ENCODE measurements at places on chromosomes 12 and 14.

DNA sequence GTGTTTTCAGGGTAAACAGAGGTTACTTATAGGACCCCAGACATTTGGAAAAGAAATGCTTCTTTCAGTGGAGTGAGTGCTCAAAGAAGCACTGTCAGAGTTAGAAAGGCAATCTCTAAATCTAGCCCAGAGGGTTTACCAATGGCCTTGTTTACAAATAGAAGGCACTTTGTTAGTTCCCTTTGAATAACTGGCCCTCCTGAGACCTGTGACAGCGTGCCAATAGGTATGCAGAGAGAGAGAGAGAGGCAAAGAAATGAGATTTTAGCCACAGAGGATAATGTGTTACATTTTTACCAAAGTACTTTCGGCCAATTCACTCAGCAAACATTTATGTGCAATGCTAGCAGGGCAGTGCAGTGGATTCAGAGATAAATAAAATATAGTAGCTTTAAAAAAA, 41.9 kb downstream of the TPH2 start:
- no peak for DNase-seq

DNA sequence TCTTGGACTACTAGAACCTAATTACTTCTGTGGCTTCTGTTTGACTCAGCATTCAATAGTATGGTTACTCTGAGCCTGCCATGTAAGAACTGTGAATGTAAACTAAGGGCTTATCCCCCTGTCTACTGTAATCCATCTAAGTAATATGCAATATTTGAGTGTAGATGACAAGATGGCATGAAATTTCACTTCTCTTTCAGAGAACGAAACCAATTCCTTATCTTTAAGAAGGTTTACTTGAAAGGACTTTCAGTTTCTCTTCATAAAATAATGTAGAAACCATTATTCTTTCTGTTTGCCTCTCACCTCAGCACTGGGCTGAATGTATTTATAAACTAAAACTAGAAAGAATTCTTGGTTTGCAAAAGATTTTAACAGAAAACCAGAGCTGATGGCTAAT, 60.4 kb upstream of the ARID2 start:
- peak; percentile 62 for DNase-seq

DNA sequence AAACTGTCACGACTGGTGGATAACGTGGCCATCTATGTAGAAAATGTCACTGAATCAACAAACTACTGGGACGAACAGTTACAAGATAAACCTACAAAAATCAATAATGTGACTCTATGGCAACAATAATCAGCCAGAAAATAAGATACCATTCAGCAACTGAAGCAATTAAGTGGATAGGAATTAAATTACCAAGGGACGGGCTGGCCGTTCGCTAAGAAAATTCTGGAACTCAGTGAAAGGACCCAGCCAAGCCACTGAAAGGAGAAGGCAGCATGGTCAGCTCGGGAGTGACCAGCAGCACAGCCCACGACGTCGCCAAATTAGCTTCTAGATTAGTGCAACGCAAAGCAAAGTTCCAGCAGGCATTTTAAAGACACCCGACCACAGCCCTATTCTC, 33.6 kb upstream of the TMEM179 start:
- DNase-seq = no peak

- no peak for DNase-seq
These were observed 72.5 kb upstream of the FERMT2 start for GRCh38 chr14:53023325-53023724.

DNA sequence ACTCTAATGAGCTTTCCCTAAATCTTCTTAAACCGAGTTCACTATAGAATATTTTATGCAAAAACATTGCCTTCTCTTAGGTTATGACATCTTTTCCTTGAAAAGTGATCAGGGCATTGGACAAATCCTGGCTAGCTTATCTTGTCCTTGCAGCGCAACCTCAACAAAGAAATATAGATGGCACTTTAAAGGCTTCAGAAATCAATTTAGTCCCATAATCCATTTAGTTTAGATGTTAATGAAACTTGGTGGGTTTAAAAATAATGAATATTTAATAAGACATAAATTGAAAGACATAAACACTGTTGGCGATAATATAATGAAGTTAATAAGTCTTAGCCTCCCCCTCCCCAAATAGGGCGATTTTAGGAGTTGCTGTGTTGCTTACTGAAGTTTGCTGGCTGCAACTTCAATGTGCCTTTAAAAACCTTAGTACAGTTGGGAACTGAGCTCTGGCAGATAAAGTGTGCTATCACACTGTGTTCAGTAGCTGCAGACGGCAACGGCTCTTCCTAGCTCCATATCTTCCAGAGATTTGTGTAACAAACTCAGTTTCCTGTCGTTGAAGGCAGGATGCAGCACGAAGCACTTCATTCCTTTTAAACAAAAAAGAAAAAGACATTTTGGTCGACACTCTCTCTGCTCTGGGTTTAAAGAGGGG, 19.5 kb downstream of the PLXNC1 start:
- no peak for DNase-seq

DNA sequence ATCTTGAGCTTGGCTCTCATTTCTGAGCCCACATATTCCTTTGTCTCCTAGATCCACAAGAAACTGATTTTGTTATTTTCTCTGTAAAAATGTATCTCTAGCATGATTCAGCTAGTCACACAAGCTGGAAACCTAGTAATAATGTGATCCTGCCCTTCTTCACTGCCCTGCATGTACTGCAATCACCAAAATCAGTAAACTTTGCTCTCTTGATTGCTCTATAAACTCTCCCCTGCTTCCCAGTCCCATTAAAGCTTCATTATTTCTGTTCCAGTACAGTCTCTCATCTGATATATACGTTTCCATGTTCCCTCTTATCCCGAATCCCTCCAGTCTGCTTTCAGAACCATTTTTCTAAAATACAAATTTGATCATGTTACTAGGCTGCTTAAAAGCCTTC, 166.5 kb downstream of the MSRB3 start:
- no peak for DNase-seq

GRCh38 chr14:81728447-81728846, 194.8 kb upstream of the SEL1L start:
- no peak for DNase-seq

DNA sequence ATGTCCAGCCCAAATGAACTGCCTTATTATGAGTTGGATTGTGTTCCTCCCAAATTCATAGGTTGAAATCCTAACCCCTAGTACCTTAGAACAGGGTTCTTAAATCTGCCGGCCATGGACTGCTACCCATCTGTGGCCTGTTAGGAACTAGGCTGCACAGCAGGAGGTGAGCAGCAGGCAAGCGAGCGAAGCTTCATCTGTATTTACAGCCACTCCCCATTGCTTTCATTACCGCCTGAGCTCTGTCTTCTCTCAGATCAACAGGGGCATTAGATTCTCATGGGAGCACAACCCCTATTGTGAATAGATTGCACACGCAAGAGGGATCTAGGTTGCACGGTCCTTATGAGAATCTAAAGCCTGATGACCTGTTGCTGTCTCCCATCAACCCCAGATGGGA, 9.8 kb upstream of the EML5 start:
- DNase-seq = no peak

- DNase-seq = no peak
These were observed 324.1 kb downstream of the FLRT2 start for GRCh38 chr14:85853996-85854526.

DNA sequence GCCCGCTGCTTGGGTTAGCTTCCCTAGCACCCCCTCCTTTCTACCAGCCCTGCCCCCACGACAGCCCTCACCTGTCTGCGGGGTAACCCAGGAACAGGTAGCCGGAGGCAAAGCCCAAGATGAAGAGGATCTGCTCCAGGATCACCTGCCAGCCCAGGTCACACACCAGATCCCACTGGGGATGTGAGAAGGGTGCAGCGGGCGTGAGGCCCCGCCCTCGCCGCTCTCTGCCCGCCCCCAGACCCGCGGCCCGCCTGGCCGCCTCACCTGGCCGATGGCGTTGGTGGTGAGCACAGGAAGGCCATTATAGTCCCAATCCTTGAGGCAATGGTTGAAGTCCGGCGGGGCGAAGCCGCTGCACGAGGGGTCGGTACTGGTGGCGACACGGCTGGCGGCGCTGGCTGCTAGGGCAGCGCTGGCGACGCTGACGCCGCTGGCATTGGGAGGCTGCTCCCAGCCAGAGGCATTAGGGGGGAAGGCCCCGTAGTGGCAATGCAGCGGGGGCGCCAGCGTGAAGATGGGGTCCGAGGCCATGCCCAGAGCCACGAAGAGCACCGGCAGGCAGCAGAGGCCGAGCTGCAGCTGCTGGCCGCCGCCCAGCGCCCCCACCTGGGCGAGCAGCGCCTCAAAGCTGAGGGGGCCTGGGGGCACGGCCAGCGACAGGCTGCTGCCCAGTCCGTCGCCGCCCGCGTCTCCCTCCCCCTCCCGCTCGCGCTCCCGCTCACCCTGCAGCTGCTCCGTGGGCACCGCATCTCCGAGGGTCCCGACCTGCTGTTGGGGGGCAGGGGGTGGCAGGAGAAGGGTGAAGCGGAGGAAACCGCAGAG, 794 bp downstream of the SLC22A17 start:
- DNase-seq = peak; percentile 18

DNA sequence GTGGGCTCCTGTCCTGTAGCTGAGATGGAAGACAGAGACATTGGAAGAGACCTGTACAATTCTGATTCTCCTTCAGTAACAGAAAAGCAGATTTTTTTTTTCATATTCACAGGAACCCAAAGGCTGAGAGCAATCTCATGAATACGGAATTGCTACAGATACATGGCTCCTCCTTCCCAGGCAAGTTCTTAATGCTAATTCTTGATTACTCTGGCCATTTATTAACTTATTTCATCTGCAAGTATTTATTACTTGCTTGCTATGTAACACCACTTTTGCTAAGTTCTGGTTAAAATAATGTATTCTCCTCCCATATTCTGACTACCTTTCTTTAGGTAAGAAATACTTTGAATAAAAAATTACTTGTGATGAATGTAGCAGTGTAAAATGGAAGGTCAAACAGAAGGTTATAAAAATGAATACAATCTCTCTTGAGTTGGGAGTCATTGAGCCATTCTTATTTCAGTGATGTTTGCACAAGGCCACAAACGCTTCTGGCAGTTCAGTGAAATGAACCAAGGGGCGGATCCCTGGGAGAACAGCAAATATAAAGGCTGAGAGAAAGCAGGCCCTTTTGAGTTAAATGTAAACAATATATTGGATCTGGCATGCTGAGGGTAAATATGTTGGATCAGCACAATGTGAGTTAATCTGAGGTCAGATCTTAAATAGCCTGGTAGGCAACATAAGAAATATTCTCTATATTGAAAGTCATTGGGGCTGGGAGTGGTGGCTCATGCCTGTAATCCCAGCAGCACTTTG, 37.6 kb downstream of the MUCL1 start:
- no peak for DNase-seq

GRCh38 chr12:44976246-44976645, 74.7 kb downstream of the DBX2 start:
- DNase-seq = no peak

- DNase-seq = no peak
These were observed 74.9 kb downstream of the PPP2R5E start for GRCh38 chr14:63468294-63468693.

- no peak for DNase-seq
These were observed 27.4 kb downstream of the PCNX1 start for GRCh38 chr14:70934502-70935134.

GRCh38 chr12:2053691-2054090, 904 bp downstream of the CACNA1C start:
- no peak for DNase-seq

DNA sequence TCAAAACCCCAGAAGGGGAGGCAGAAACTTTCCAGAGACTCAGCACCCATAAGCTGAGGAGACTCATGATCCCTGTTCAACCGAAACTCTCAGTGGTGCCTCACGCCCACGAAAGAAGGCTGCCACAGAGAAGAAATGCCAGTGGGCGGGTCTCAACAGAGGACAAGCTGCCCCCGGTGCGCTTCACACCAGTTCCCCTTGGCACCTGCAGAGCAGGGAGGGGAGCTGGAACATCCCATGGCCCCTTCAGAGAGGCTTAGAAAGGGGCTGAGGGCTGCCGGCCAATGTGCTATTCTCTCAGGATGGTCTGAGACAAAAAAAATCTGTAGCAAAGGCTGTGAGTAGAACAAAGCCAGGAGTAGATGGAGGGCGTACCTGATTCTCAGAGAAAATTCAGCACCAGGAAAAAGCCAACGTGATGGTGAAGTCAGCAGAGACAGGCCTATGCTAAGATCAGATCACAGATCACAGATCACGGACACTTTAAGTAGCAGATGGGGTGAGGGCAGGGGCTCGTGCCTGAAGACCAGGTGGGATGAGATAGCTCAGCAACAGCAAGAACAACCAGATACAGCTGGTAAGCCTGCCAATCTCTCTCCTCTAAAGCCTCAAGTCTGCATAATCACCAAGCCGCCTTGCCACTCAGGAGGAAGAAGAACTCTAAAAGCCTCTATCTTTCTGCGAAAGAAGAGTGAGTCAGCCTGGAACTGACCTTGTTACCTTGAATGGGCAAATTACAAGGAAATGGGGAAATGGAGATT, 206.4 kb upstream of the GRIP1 start:
- DNase-seq = no peak

DNA sequence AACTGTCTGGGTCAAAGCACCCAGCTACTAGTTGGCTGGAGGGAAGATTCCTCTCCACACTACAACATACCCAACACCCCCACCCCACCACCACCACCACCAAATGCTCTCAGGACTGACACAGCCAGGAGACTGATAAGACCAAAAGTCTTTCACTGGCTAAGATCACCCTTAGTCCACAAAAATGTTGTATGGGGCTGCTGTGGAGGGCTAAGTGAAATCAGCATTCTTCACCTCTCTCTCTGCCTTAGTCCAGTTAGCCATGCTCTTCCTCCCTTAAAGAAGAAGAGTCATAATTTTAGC, 106.2 kb downstream of the NUAK1 start:
- DNase-seq = no peak

DNA sequence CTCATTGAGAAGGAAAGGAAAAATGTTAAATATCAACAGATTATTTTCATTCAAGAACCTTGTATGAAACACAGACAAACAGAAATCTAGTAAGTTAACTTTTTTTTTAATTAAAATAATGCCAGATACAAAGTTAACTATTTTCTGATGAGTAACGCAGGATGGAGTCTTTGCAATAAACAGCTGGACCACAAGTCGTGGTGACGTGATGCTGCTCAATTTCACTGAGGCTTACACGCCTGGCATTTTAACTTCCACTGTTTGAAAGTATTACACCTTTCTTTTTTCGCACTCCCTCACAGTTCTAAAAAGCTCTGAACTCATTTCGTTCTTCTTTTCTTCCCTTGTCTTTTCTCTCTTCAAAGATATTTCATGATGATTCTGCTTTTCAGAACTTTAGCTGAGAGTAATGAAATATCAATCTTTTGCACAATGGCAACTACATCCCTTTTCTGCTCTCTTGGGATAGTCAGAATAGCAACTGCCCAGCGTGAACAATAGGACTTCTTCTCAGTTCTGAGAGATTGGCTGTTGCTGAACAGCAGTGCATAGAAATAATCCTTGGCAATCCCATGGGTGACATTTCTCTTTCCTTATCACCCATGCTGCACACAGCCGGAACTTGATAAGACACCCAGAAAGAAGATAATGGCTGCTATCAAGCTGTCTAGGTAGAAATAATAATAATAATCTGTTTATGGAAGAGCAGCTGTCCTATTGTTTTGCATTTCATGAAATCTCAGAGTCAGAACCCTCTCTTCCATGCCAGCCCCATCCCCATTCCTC, 160.5 kb downstream of the BTG1 start:
- no peak for DNase-seq

GRCh38 chr14:39229222-39229543, 4.5 kb upstream of the MIA2 start:
- DNase-seq = no peak

GRCh38 chr12:87924149-87924548, 105.1 kb downstream of the C12orf50 start:
- DNase-seq = no peak

GRCh38 chr12:49511410-49511809, 27.4 kb upstream of the KCNH3 start:
- no peak for DNase-seq

- DNase-seq = no peak
These were observed 94.3 kb downstream of the LRRC74A start for GRCh38 chr14:76920331-76921087.
